Cardiac muscle cell (in vitro differentiated cells and primary cell): ENCODE measurements at places on chromosomes 6 and 20. TPM values are rescaled to one million over a fixed set of nuclear protein-coding genes. Genes with fewer than 3 reads are reported as not detected.
A peak's percentile ranks its signal among the peaks of the same experiment; 100 is the strongest.

Gene RIN2
- 33.8 and 42.4 TPM in 2 replicates for total RNA-seq

Gene OR12D3
- total RNA-seq, result not detected in 2 replicates

Gene OXT
- total RNA-seq, result not detected in 2 replicates

Gene DNAH8
- not detected in 2 replicates for total RNA-seq

Gene CFAP61
- not detected in 2 replicates for total RNA-seq

Gene VWA7
- total RNA-seq, result 16.1 and 24.7 TPM in 2 replicates

Gene TMX4
- total RNA-seq, result 33.9 and 42.2 TPM in 2 replicates

Gene ZMYND8
- total RNA-seq, result 33.0 and 45.0 TPM in 2 replicates

Gene GPX5
- 0.30 and 1.1 TPM in 2 replicates for total RNA-seq

- no peak for DNase-seq
These were observed 136.8 kb upstream of the RPS6KA2 start for GRCh38 chr6:166763606-166764472.

GRCh38 chr6:164700497-164700896, 608.9 kb downstream of the C6orf118 start:
- no peak for DNase-seq

GRCh38 chr6:112335736-112336135, 11.4 kb upstream of the RFPL4B start:
- DNase-seq, result no peak

DNA sequence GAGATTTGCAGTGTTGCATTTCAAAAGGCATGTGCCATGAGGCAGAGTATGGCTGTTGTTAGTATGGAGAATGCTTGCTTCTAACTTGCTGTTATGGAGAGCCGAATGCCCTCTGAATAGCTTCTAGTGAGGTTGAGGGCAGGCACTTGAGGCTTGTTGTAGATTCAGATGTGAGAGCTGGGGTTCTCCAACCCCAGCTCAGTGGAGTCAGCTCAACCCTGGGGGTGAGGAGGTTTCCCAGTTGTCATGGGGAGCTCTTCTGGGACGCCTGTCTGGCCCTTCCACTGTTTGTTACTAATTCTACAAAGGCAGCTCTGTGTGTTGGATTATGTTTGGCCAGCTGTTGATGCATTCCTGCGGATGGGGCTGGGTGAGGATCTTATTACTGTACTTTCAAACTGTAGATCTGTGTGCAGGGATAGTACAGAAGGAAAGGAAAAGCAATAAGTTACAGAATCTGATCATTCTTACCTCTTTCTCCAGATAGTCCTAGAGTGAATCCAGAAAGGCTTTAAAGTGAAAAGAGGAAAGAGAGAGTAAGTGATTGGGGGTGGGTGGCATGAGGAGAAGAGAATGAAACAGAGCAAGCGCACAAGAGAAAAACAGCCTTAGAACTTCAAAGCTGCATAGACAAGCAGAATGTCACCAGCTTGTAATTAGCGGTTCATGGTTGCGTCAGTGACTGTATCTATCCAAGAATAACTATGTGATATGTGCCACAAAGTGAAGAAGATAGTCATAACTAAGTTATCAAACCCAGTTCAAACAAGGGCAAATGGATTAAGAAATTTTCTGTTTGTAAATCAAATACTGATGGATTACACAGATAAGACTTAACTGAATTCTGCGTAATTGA, 148.7 kb downstream of the PRL start:
- peak; percentile 83 for DNase-seq

DNA sequence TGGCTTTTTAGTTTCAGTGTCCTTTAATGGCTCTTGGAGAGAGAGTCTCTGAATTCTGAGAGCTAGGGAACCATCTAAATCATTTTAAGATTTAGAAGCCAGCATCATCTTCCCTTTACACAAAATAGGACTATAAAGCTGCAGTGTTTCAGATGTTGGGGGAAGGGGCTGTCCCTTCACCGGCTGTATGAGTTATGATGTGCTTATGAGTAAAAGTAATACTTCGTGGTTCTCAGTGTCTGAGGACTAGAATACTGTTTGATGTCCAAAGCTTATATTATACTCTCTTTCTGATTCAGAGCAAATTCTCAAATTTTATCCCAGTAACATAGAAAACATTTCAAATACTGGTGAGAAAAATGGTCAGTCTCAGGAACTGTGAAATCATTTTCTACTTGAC, 63.5 kb upstream of the FAM8A1 start:
- DNase-seq, result no peak

- no peak for DNase-seq
These were observed 177.8 kb downstream of the LY86 start for GRCh38 chr6:6766230-6766905.

DNA sequence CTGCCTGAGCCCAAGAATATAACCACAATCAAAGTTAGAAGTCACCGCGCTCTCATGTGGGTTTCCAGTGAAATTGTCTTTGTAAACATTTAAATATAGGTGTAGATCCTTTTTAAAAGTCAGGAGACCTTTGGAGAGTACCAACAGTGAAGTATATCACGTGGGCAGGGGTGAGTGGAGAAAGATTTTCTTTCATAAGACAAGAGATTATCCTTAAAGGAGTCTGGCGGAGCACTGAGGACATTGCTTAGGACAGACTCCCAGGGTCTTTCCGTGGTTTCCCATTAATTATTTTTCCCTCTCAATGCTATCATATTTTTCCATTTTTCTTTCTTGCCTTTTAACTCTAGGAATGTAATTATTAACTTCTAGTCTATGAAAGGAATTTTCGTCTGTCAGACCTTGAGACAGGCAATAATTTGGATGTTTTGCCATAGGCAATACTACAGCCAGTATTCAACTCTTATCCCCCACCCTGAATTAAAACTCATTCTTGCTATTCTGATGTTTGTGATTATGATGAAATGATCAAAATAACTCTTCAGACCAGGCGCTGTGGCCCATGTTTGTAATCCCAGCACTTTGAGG, 31.4 kb downstream of the DCBLD1 start:
- DNase-seq, result no peak

DNA sequence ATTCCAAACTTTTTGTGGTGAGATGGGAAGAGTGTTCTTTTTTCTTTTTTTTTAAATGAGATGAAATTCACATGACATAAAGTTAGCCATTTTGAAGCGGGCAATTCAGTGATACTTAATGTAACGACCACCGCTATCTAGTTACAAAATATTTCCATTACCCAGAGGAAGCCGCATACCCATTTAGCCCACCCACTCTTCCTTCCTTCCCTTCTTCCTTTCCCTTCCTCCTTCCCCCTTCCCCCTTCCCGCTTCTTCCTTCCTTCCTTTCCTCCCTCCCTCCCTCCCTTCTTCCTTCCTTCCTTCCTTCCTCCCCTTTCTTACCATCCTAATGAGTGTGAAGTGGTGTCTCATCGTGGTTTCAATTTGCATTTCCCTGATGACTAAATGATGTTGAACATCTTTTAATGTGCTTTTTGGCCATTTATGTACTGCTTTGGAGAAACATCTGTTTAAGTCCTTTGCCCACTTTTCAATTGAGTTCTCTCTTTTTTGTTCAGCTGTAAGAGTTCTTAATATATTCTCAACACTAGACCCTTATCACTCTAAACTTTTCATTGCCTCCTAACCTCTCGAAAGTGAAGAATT, 371.1 kb downstream of the FARS2 start:
- DNase-seq, result no peak

GRCh38 chr6:81561731-81562130, 190.8 kb downstream of the TENT5A start:
- DNase-seq, result no peak

- DNase-seq, result no peak
These were observed 137.2 kb upstream of the ID4 start for GRCh38 chr6:19699932-19700331.

- peak; percentile 62 for DNase-seq
These were observed 9.7 kb upstream of the CEP43 start for GRCh38 chr6:166989427-166990032.

DNA sequence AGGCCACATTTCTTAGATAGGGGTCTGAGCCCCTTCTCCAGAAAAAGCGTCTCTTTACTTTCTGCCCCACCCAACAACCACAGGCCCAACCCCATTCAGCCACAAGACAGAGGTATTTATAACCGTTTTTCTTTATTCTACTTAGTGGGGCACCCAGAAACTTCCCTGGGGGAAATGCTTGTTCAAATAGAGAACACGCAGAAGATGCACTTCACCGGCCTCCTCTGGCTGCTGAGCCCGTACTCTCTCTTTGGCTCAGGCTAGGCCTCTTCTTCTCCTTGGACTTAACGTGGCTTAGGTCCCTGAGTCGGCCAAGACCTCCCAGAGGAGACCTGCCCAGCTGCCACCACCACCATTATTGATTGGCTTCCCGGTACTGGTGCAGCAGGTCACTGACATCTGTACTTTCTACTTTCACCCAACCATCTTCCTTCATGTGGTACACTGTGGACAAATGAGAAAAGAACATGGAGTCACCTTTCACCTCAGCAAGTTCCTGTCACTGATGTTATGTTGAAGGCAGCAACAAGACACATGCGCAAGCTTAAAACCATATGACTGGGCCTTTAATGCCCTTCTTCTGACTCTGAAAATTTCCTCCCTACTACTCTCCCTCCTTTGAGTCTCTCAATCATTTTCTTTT, 2.2 kb upstream of the TAP2 start:
- no peak for DNase-seq

DNA sequence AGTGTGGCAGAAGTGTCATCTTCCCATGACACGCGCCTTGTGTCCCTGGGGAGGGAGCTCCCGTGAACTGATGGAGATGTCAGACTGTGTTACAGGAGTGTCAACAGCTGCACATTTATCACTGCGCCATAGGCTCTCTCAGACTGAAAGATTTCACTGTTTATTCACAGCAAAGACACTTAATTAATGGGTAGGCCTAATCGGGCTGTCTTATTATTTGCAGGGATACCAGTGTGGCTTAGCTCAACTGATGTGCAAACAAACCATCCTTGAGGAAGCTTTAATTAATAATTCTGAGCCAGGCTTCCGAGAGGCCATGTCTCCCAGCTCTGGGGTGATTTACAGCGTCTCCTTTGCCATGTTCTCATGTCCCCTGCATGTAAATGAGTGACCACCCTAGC, 771.0 kb downstream of the QKI start:
- no peak for DNase-seq

DNA sequence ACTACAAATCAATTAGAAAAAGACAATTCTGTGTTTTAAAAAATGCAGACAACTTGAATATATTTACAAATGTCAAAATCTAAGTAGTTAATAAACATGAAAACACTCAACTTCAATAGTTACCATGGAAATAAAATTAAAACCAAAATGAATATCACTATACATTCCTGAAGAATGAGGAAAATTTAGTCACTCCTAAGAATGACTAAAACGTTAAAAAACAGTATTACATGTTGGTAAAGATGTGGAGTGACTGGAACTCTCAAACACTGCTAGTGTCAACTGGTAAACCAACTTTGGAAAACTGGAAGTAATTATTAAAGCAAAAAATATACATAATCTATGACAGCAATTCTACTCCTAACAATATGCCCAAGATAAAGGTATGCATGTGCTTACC, 36.3 kb downstream of the AHI1 start:
- no peak for DNase-seq

DNA sequence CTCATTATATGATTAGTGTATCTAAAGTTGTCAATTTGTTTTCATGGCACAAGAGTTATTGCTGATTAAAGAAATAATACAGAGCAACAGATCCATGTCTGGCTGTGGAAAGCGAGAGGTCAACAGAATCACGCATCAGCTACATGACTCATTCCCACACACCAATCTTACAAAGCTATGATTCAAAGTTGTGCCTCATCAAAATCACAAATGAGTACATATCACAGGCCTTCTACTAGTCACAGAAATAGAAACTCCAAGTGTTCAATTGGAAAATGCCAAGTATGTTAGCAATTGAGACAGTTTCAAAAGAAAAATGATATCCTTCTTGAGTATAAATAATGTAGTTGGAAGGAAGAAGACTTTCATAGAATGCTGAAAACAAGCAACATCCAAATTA, 57.8 kb upstream of the NKAIN2 start:
- DNase-seq, result no peak

DNA sequence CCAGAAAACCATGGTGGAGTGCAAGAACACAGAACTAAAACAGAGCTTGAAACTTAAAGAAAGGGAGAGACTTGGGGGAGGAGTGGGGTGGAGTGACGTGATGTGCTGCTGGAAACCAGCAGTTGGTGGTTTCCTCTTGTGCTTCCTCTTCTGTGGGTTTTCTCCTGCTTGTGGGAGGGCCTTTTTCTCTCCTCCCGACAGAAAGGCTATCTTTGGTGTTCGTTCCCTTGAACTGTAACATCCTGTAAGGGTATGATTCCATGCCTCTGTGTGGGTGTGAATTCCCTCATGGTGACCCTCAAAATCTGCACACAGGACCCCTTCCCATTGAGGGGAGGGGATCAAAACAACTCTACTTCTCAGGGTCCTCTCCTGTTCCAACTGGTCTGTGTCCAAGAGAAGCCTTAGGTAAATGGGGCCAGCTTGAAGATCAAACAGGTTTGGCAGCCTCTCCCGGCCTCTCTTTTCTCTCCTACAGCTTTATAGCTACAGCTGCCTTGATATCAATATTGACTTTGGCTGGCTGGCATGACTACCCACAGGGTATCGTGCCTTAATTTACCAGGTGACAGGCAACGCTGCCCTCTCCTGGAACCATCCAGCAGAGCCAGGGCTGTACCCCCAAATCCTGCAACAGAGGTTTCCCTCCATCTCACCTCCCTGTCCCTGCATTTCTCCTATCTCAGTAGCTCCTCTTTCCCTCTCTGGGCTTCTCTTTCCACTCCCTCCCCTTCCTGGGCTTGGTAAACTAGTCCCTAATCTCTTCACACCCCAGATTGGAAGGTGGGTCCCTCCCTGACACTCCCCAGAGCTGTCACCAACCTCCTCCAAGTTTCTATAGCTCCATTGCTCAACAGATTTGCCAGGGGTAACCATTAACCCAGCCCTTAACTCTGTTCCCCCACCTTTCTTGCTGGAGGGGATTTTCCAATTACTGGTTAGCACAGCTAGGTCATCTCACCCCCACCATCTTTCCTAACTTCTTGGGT, 1.5 kb upstream of the MSH5 start:
- peak; percentile 24 for DNase-seq

DNA sequence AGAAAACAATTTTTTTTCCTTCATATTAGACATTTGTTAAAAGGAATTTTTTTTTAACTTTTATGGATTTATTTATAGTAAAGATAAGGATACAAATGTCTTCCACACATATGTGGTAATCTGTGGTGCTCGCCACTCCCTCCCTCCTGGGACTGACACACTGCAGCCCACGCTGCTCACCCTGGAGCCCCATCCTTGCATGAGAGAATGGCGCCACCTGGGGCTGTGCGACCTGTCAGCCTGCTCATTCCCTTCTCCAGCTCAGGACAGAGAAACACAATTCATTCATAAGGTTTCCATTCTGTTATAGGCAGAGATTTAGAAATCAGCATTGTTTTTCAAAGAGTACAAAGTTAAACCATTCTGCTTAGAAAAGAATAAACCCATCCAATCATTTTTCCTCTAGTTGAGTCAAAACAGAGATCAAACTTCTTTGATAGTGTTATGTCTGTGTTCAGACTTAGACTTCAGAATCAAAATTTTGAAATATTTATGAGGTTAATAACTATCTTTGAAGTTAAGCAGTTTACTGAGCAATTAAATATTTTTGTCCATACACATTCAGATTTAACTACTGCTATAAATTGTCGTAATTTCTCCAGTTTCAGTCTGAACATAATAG, 42.8 kb upstream of the DYNLRB1 start:
- peak; percentile 58 for DNase-seq
